ENCODE measurements at places on chromosomes 3 and 15.

DNA sequence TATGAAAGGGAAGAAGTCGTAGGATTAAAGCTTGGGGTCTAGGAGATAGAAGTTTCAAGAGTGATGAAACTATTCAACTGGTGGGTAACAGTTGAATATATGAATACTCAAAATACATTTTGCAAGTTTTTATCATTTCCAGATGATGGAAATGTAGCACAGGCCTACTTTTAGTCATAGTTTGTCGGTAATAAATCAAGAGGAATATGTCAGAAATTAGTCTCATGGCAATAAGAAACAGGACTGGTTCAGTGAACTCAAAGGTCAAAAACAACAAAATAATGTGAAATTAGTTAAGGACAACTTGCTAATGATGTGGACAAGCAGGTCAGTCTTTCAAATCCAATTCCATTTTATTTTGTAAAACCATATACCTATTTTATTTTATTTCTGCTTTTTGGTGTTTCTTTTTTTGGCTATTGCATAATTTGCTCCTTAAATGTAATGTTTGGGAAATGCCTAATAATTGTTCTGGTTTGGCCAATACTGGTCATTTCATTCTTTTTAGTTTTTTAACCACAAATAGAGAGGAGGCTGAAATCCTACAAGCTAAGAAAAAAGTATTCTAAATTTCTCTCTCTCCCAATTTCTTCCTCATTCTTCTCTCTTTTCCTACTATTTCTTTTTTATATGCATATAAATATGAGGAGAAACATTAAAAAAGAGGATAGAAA is 195.2 kb upstream of the ARHGEF26 start:
- no peak for DNase-seq

GRCh38 chr15:68614286-68615035 is 35.7 kb downstream of the CORO2B start:
- no peak for DNase-seq

GRCh38 chr15:29669823-29670222 is 152.4 kb downstream of the TJP1 start:
- DNase-seq: no peak

- DNase-seq: no peak
Observed at GRCh38 chr3:44309500-44309899, 29.1 kb upstream of the TCAIM start.

DNA sequence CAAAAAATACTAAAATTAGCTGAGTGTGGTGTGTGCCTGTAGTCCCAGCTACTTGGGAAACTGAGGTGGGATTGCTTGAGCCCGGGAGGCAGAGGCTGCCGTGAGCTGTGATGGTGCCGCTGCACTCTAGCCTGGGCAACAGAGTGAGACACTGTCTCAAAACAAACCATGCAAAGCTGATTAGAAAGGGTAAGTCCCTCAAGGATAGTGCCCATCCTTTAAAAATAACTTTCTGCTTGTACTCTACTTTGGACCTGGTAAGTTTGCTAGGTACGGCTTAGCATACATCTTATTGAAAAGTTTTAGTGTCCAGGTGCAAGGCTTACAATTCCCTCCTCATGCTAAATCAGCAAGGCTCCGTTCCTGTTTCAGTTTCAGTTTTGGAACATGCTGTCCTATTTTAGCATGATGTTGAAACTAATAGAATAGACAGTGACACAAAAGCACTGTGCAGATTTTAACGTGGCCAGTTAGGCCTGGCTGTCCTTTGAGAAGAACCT is 21.4 kb downstream of the FEM1B start:
- no peak for DNase-seq

GRCh38 chr15:99433757-99434450 is 131.9 kb upstream of the MEF2A start:
- no peak for DNase-seq

DNA sequence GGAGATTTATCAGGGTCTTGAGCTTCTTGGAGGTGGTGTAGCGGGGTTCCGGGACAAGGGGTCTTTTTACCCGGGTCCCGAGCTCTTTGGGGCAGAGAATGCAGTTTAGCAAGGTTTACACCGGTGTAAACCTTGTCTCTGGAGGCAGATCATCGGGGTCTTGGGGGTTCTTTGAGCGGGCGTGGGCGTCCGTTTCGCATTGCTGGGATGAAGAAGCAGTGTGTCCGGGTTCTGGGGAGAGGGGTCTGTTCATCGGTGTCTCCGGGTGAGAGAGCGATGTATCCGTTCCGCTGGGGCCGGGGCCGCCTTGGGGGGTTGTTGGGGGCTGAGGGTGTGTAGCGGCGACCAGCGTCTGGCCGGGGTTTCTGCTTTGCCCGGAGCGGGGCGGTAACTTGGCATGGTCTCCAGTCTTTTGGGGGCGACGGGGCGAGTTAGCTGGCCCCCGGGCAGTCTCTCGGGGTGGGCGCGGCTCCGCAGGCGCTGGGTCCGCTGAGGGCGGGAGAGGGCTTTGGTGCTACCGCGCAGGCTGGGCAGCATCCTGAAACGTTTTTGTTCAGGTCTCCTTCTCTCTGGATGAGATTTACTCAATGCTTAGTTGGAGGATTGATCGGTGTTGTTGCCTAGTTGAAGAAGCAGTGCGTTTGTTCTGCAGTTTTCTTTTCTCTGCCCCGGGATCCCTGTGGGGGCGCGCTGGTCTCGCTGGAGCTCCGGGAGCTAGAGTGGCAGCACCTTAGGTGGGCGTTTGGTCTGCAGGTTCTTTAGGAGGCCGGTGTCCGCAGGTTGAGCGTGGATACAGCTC is 843 bp downstream of the GLCE start:
- DNase-seq: no peak

DNA sequence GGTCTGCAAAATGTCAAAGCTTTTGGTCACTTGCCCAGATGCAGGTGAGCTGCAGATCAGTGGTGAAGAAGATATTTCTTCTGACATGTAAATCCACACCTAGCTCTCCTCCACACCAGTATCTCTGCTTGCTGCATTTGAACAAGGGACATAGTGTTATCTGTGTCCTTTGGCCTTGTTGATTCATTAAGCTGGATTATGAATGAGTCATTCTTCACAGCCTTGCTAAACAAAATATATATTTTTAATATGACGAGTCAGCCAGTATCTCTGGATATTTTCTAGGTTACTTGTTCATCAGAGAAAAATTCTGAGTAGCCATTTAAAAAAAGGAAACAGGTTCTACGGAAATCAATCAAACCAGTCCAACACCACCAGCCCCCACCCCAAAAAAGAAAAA is 190.6 kb upstream of the ADAMTS9 start:
- DNase-seq: no peak

GRCh38 chr15:22918056-22918455 is 62.1 kb downstream of the CYFIP1 start:
- no peak for DNase-seq

GRCh38 chr3:23161308-23161707 is 41.8 kb upstream of the UBE2E2 start:
- no peak for DNase-seq

DNA sequence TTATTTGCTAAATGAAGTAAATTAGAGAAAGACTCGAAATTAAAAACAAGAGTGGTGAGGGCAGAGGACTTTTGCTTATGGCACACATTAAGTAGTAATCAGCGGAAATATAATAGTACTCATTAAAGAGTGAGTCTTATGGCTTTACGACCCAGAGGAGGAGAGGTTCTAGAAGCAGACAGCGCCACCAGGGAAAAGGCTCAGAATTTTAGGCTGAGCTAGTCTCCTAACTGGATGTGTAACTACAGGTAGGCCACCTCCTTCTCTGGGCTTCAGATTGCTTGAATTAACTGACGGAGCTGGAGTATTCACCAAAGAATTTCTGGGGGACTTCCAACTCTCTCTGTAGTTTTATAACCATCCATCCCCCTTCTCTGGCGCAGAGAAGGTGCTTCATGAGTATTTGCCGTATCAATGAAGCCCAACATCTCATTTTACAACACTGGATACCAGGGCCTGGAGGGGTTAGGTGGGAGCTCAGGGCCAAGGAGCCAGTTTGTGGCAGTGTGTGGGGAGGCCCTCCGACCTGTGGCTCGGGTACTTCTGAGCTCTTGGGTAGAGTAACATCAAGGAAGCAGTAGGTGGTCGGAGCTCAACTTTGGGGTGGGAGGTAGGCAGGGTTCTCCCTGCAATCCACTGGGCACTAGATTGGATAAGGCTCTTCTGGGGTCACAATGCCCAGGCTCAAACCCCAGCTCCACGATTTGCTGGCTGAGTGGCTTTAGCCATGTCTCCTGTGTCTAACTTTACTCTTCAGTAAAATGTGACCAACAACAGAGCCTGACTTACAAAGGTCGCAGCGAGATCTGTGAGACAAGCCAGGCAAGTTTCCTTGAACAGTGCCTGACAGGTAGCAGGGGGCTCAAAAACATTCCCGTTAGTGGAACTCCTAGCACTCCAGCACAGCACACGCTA is 1.1 kb downstream of the CHCHD4 start:
- DNase-seq: no peak

DNA sequence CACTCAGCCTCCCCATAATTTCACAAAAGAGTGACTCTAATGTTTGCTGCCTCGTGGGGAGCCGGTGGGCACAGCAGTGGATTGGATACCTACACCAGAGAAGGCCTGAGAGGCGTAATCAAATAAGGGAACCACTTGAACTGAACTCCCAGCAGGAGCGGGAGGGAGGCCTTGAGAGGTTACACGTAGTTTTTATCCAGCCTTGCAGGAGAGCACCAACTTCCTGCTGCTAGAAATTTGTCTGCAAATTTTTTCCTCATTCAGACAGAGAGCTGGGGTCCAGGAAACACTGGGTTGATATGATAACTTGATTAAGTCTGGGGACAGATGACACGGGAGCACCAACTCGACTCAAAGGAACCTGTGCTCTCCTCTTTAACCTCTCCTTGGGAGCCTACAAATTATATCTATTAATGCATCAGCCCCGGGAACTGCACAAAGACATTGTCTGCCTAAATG is 69.8 kb downstream of the HES1 start:
- no peak for DNase-seq

DNA sequence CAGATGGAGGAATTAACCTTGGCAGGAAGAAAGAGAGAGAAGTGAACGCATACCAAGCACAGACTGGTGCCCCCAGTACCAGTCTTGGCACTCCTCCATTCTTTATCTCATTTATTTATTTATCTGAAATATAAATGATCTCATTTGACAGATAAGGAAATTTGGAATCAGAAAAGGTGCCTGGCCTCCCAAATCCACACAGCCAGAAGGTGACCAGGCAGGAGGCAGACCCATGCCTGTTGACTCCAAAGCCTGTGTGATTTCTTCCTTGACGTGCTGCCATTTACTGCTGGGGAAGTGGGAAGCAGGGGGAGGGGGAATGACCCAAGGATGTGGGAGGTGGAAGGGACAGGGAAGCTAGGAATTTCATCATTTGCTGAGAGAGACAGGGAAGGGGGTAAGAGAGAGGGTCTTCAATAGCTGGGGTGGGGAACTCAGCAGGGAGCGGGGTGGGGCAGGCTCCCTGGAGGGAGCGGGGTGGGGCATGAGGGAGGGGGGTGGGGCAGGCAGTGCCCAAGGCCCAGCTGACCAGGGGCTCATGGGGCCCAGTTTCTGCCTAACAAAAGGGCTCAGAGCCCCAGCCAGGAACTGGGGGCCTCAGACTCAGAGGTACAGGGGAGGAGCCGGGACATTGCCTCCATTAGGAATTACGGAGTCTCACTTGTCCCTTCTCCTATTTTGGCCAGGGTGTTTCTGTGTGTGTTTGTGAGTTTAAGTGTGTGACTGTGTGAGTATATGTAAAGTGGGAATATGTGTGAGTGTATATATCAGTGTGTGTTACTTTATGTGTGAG is 63.0 kb downstream of the MINAR1 start:
- DNase-seq: no peak

- no peak for DNase-seq
Observed at GRCh38 chr3:46469680-46470357, 5.1 kb upstream of the LTF start.

Measured in activated naive CD8-positive, alpha-beta T cell treated with anti-CD3 and anti-CD28 coated beads, Interleukin-2, amount 50 U/mL, for 16 hours (primary cell).